SK-N-SH (cell line): ENCODE measurements at places on chromosomes 2 and 18. TPM values are rescaled to one million over a fixed set of nuclear protein-coding genes. Genes with fewer than 3 reads are reported as not detected.

The UGT1A5 gene
- not detected in 2 replicates for polyA plus RNA-seq

The SKOR2 gene
- polyA plus RNA-seq: not detected in 2 replicates

The IL18R1 gene
- polyA plus RNA-seq: 0.11 TPM in 1 of 2 replicates, not detected in the other

The PIKFYVE gene
- 7.0 and 10.2 TPM in 2 replicates for polyA plus RNA-seq

DNA sequence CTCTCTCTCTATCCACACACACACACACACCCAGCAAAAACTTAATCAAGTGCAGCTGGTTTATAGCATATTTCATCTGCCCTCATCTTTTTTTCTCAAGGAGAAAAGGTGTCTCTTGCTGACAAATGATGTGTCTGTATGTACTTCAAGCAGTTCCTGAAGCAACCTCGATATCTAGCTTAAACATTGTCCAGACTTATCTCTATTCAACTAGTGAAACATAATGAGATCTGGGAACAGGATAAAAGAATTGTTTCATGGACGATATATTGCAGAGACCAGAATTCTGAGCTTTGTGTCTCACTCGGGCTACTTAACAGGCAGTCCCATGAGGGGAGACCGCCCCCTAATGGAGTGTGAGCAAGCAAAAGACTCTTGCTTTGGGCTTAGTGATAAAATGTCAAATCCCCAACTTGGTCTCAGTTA is 929.2 kb upstream of the SOX11 start:
- DNase-seq: peak; percentile 62

- peak; percentile 89 for DNase-seq
Measured at GRCh38 chr2:26178746-26179436, 6.0 kb downstream of the GAREM2 start.

DNA sequence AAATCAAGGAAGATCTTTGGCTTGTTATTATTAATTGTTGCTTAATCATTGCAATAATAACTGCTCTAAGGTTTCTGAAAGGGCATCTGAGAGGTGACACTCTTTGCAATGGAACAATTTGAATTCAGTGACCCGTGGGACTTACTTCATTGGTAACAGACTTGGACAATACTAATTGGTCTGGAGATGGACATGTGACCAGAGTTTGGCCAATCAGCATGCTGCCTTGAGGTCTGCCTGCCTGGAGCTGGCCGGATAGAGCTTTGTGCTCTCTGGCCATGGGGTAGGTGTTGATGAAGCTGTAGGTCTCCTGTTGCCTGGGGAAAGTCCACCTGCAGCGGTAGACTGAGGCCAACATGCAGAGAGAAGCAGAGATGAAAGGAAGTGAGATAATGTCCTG is 24.0 kb upstream of the VPS4B start:
- DNase-seq: no peak
